ENCODE measurements at places on chromosomes 6 and 20.

- DNase-seq, result no peak
These were observed 538.2 kb upstream of the EYS start for GRCh38 chr6:66245231-66245630.

DNA sequence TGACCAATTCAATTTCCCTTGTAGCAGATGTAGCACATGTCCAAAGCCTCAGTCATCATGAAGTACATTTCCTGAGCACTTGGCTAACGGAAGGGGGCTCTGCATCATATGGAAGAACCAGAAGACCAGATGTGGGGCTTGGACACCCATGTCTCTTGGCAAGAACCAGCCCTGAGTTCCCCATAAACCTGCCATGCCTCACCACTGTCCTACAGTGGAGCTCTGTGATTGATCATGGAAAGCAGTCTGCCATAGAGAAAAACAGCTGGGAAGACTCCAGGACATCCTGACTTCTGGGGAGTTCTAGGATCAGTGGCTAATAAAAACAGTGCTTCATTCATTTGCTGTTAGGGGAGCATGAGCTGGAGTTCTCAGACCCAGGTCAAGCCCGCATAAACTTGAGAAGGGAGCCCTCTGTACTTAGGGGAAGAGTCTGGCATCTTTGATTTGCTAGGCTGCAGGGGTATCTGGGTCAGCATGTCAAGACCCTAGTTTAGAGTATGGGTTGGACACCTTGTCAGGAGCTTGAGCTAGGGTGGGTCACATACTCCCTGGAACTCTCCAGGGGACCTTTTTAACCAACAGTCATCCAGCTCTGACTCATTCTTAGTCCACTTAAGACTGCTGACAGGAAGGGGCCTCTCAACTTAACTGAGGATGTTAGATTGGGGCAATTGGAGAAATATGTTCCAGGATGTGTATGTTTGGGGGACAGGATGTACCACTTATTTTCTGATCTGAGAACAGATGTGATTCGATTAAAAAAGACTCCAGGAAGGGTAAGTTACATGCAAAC lies 26.3 kb upstream of the TRAM2 start:
- no peak for DNase-seq

GRCh38 chr20:31595654-31596411 lies 9.3 kb upstream of the ID1 start:
- DNase-seq, result no peak

DNA sequence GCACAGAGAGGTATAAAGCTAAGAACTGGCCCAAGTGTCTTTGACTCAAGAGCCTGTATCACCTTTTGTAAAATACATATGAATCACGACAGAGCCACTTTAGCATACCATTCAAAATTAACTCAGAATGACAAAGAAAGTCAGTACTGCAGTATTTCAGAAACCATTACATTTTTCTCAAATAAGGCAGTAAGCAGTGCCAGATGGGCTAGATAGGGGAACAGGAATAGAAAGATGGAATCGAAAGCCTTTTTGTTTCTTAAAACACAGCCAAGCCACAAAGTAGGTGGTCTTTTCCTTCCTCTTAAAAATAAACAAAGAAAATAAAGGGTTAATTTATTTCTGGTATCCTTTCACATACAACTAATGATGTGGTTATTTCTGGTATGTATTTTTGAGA lies 10.3 kb downstream of the CLDN20 start:
- DNase-seq, result no peak

- no peak for DNase-seq
These were observed 10.6 kb upstream of the TTLL2 start for GRCh38 chr6:167314180-167314821.

DNA sequence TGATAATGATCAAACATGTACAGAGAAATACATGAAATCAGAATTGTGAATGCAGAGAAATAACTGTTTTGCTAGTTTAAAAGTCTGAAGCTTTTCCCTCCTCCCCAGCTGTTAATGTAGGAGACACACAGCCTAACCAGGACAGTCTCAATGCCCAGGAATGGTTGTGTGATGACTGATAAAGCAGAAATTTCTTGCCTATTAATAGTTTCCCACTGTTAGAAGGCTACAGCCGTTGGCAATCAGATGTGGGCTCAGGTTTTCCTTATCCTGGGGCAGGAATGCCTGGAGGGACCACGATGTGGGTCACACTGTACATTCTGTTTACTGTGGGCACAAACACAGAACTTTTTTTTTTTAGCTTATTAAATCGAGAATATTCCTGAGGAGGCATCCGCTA lies 1.9 kb downstream of the PPP1R3D start:
- DNase-seq, result no peak

DNA sequence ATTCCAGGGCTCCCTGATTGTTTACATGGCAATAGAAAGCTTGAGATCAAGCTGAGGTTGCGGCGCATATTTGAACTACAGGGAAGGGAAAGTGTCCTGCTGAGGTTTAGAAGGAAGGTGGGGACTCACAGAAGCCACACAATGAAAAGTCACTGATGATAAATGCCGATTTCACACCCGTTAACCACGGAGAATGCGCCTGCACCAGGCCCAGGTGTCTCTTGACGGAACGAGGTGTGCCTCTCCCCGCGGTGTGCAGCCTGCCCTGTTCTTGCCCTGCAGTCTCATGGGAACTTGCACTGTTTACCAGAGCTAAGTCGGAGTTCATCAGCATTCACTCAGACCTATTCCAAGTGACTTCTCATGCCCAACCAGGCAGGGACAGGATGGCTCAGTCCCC lies 90.3 kb downstream of the LY86 start:
- DNase-seq, result no peak

- no peak for DNase-seq
These were observed 54.8 kb downstream of the PHACTR2 start for GRCh38 chr6:143732536-143732935.

DNA sequence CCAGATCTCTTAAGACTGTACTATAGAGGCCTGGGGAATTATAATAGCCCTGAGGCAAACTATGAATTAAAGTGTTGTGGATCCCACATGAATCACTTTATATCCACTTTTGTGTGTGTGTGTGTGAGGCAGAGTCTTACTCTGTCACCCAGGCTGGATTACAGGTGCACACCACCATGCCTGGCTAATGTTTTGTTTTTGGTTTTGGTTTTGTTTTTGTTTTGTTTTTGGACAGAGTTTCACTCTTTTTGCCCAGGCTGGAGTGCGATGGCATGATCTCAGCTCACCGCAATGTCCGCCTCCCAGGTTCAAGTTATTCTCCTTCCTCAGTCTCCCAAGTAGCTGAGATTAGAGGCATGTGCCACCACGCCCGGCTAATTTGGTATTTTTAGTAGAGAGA lies 32.2 kb upstream of the MICB start:
- DNase-seq, result no peak

GRCh38 chr6:109484122-109484521 lies 1.1 kb upstream of the ZBTB24 start:
- DNase-seq, result no peak

GRCh38 chr6:43748765-43749164 lies 21.2 kb upstream of the VEGFA start:
- no peak for DNase-seq

GRCh38 chr20:57342829-57343228 lies 8.2 kb upstream of the RAE1 start:
- no peak for DNase-seq
